ENCODE measurements at places on chromosomes 2 and 18.
A peak's percentile ranks its signal among the peaks of the same experiment; 100 is the strongest.

GRCh38 chr2:211756266-211756665 is 782.3 kb downstream of the ERBB4 start:
- DNase-seq, result no peak

- DNase-seq, result no peak
Observed at GRCh38 chr18:8133888-8134287, 475.3 kb upstream of the RAB12 start.

- DNase-seq, result no peak
Observed at GRCh38 chr2:17302281-17302680, 216.0 kb downstream of the RAD51AP2 start.

- DNase-seq, result no peak
Observed at GRCh38 chr2:10221976-10222870, 80.5 kb upstream of the HPCAL1 start.

DNA sequence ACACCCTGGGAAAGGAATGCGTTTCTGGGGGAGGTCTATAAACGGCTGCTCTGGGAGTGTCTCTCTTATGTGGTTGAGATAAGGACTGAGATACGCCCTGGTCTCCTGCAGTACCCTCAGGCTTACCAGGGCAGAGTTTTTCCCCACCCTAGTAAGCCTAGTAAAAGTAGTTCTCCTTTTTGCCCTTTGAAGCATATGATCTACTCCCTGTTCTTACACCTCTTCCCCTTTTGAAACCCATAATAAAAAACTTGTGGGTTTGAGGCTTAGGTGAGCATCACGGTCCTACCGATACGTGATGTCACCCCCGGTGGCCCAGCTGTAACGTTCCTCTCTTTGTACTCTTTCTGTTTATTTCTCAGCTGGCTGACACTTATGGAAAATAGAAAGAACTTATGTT is 97.4 kb downstream of the FSIP2 start:
- no peak for DNase-seq

DNA sequence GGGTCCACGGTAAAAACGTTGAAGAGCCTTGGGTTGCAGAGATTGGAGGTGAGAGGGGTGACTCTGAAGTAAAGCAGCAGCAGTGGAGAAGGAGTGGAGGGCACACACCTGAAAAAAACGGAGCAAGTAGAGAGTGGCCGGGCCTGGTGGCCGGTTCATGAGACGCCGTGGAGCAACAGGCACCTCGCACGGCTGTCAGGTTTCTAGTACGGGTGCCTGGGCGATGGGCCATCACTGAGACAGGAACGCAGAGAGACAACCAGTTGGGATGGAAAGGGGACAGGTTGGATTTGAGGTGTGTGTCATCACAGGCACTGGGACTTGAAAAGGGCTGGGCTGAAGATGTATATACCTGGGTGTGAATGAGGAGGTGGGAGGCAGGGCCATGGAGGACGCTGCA is 104.2 kb downstream of the MTCL1 start:
- no peak for DNase-seq

DNA sequence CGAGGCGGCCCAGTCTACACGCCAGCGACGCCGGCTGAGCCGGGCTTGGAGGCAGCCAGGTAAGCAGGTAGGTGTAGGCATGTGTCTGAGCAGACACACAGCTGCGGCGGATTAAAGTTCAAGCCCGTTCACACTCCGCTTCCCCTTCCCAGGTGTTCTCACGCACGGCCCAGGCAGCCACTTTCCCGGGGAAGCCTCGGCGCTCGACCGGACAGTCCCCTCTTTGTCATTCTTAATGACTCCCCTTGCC is 367 bp downstream of the TGFA start:
- DNase-seq, result no peak

GRCh38 chr2:69345434-69345833 is 41.6 kb downstream of the GFPT1 start:
- DNase-seq, result no peak

DNA sequence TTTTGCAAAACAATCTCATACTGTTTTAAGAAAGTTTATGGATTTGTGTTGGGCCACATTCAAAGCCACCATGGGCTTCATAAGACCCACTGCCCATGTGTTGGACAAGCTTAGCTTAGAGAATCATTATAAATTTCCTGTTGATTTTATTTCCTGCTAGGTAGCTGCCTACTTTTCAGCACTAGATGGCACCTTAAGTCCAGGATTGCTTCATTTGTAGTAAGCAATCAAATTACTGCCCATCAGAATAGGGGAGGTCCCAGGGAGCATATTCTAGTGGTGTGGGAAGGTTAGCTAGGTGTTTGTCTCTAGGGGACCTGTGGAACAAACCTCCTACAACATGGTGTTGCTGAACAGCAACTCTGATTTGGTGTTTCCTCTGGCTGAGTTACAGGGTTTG is 11.0 kb upstream of the DCDC2C start:
- DNase-seq, result no peak

GRCh38 chr2:204748286-204748685 is 203.0 kb downstream of the PARD3B start:
- no peak for DNase-seq

GRCh38 chr2:205543937-205544702 is 138.2 kb upstream of the NRP2 start:
- DNase-seq, result no peak

DNA sequence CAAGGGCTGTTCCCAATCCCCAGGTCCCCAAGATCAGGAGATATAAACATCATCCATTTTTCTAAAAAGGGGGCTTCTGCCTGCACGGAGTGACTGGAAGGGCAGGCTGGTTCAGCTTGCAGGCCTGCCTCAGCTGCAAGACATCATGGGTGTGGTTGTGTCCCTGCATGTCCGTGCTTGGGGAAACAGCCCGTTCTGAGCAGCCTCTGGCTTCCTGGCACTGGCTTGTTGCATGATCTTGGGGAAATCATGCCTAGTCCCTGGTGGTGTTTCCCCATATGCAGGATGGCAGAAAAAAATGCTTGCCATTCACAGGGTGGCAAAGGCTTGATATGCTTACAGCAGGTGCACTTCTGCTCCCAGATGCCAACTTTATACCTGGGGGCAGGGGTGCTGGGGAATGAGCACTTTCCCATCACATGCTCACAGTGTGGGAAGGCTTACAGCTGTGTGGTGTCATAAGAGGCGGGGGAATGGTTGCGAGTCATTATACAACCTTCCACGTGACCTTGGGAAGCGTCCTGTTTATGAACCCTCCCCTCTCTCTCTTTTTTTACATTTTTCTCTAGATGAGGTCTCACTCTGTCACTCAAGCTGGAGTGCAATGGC is 7.2 kb downstream of the PCARE start:
- no peak for DNase-seq

- DNase-seq, result no peak
Observed at GRCh38 chr18:48885266-48885923, 65.4 kb downstream of the SMAD7 start.

GRCh38 chr2:148810081-148810480 is 64.9 kb upstream of the KIF5C start:
- no peak for DNase-seq

DNA sequence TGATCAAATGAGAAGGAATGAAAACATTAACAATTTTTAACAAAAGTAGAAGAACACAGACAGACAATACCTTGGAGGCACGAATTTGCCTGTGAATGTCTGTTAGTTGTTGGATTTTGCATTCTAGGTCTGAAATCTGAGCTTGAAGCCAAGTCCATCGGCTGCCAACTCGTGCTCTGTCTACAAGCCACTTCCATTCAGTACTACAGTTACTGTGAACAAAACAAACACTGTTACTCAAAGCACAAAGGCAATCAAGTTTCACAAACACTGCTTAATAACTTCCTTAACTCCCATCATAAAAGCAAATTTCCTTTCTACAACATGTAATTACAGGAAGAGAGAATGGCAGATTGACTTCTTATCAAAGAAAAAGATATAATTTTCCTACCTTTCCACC is 42.2 kb downstream of the KANSL1L start:
- no peak for DNase-seq

- DNase-seq, result no peak
Observed at GRCh38 chr2:98241592-98241991, 104.7 kb upstream of the CNGA3 start.

- peak; percentile 23 for DNase-seq
Observed at GRCh38 chr18:76374330-76375281, 120.4 kb downstream of the ZNF516 start.

DNA sequence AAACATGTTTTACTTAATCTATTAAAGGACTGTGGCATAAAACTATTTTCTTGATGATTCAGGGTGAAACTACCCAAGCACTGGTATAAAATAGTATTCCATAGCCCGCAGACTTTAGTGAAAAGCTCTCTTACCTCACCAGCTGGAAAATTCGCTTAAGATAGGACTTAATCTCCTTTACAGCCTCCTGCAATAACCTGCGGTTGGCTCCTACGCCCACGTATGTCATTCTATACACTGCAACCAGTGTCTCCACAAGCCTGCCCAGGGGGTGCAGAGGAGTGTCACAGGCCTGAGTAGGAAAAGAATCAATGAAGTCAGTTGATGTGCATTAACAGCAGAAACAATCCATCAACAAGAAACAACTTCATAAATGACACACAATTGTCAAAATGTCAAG is 11.3 kb upstream of the MPP4 start:
- no peak for DNase-seq

DNA sequence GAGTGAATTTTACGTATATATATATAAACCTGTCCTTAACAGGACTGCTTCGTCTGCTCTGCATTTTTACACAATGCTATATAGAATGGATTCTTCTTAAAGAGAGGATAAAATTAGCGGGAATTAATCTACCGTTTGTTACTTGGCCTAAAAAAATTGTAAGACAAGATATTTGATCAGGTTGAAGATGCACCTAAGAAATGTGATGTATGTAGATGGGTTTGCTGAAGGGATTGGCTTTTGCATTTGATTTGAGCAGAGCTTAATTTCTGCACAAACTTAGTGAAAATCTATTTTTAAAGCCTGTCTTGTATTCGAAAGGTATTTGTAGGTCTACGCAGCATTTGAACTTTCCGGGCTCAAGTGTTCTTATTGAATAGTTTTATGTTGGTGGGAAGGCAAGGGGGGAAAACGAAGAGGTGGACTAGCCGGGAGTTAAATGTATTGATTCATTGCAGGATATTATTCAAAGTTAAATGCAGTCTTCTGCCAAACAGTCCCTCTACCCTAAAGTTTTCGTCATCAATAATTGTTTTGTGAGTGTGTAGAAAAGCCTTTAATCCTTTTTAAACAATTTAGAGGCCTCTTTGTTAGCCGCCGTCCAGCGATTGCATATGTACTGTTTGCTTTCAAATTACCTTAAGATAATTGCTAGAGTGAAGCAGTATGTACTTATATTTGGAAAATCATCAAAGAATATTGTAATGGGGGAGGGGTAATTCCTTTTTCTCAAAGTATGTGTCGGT is 1.2 kb downstream of the PPP1CB start:
- no peak for DNase-seq

GRCh38 chr2:240429872-240430491 is 5.5 kb upstream of the GPC1 start:
- DNase-seq, result no peak

- peak; percentile 69 for DNase-seq
Observed at GRCh38 chr2:239275044-239275685, 125.7 kb downstream of the HDAC4 start.

GRCh38 chr18:69890558-69890957 is 57.1 kb downstream of the CD226 start:
- DNase-seq, result no peak

DNA sequence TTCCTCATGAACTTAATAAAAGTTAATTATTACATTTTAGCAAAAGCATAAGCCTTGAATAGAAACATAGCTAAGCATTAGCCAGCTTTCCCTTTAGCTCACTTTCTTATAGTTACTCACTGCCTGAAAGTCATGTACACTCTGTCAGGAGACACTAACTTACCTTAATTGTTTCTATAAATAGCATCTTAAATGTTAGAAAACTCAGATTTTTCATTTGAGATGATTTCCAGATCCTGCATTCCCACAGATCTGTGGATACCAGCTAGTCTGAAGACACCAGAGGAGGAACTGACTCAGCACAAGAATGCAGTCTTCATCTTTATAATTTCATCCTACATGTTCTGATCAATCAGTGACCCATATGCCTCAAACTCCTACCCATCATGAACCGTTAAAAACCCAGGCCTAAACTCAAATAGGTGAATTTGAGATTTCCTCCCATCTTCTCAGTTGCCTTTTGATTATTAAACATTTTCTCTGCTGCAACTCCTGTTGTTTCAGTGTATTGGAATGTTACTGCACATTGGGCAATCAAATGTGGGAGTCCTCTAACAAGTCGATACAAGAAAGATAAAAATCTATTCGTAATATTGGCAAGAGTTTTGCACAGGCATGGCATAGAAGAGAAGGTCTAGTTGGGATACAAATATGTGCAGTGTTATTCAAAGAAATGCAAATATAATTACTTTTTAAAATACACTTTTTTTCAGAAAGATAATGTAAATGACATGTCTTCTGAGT is 857.4 kb upstream of the CDH2 start:
- DNase-seq, result no peak

DNA sequence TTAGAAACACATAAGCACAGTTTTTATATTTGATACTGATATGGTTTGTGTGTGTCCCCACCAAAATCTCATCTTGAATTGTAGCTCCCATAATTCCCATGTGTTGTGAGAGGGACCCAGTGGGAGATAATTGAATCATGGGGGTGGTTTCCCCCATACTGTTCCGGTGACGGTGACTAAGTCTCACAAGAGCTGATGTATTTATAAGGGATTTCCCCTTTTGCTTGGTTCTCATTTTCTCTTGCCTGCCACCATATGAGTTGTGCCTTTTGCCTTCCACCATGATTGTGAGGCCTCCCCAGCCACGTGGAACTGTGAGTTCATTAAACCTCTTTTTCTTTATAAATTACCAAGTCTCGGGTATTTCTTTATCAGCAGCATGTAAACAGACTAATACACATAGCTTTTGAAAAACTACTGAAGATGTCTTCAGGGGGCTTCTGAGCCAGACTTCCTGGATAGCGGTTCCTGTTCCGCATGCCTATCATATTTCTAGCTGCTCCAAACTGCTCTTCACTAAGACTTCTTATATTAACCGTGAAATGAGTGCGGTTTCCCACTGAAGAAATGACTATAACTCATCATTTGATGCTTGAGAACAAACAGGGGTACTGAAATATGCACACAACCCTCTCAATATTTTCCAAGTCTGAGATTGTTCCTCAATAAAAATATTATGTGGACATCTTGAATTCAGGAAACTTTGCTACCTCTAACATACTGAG is 75.8 kb downstream of the SPHKAP start:
- no peak for DNase-seq

DNA sequence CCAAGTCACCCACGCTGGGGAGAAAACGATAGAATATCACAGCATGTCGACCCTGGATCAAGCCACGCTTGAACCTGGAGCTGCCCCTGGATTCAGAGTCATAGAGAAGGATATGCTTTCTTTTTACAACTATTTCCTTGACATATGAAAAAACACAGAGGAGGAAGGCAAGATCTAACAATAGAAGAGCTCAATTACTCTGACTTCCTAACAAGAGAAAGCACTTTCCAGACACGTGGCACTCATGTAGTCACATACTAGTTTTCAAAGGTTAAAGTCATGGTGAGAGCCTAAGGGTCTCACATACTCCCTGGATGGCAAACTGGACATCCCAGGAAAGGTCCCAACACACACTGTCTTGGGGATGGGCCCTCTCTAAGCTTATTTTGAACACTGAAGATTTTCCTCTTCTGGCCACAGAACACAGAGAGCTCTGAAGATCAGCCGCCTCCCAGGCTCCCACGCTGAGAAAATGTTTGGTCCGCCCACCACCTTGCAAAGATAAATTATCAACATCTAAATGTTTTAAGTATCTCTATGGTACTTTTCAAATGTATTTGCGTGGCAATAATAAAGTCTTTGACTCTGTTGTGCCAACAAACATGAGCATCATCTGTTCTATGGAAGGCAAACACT is 4.9 kb downstream of the PXDN start:
- DNase-seq, result no peak
